Stimulated activated CD8-positive, alpha-beta memory T cell treated with anti-CD3 and anti-CD28 coated beads, Interleukin-7, amount 100 ng/mL, for 24 hours (primary cell): ENCODE measurements at places on chromosomes 12 and 14.
A peak's percentile ranks its signal among the peaks of the same experiment; 100 is the strongest.

GRCh38 chr14:96380735-96381134, 11.2 kb upstream of the AK7 start:
- DNase-seq = no peak

GRCh38 chr12:3137268-3137781, 60.1 kb downstream of the TSPAN9 start:
- DNase-seq = no peak

DNA sequence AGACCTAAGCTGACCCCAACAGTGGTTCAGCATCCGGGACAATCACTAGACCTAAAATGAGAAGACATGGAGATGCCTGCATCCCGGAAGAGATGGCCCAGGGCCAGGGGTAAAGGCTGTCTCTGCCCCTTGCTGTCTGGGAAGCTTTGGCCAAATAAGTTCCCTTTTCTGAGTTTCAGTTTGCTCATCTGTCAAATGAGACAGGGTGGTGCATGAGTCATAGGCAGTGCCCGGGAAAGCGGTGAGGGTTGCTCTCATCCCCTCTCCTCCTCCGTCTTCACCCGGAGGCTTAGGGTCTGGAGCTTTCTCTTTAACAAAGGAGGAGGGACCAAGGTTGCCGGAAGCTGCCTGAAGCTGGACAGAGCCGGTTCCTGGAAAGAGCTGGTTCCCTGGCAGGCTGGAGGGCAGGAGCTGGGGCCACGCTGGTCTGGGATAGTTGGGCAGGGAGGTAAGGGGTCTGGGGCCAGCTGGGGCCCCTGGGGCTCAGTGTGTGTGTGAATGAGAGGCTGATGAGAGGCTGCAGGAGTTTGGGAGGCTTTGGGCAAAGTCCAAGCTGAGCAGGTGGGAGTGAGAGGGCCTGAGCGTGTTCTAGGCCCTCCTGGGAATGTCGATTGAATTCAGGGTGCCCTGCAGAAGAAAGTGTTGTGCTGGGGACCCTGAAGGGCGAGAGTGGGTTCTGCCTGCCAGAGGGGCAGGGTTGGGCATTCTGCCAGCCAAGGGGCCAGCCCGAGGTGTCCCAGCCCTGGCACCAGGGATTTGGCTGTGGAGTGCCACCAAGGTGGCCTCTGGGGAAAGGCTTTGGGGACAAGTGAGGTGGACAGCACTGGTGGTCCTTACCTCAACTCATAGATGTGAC, at the start of gene SDSL:
Gene SDSL, plus strand, starts transcription at position 351 of the 856 bp plus-strand sequence. CDS start 5,603 bp downstream, outside the sequence.
- DNase-seq = no peak

DNA sequence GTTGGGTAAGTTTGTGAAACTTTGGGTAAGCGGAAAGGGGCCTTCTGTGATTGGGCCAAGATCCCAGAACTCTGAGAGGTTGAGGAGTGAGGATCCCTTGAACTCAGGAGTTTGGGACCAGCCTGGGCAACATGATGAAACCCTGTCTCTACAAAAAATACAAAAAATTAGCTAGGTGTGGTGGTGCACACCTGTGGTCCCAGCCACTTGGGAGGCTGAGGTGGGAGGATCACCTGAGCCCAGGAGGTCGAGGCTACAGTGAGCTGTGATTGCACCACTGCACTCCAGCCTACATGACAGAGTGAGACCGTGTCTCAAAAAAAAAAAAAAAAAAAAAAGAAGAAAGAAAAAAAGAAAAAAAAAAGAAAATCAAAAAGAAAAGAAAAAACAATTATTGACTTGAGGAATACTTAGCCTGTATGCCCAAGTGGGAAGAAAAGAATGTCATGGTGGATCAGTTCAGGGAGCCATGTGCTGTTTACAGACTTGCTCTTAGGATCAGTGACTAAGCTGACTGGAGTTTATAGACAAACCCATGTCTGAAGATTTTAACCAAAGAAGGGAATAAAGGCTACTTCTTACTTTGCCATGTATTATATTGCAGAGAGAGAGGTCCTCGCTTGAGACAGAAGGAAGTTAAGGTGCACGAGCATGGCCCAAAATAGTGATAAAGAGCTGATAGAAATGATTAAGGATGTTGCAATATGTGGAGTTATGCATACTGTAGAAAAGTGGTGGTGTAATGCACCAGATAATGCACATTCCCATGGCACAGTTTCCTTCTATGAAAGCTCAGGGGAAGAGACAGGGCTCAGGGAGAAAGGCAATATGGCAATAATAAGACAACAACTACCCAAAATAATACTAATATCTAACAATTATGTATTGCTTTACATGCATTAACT, 881 bp downstream of the HSD17B6 start:
- DNase-seq = no peak

- DNase-seq = no peak
These were observed 246.6 kb upstream of the LRFN5 start for GRCh38 chr14:41360126-41360525.

DNA sequence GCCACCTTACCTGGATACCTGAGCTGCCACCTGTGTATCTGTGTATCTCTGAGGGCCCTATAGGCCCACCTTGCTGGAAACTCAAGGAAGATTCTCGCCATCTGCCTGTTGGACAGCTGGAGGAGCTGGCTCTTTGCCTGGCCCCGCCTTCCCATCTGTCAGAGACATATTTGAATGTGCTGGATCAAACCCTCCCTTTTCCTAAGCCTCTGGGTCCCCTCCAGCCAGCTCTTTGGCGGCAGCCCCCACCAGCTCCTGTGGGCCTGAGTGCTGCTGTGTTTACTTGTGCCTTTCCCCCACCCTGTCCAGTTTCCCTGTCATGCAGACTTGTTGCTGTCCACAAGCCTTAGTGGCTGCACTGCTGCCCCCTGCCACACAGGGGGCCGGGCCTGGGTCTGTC, 55.9 kb upstream of the SRSF5 start:
- DNase-seq = no peak

GRCh38 chr14:106564058-106564643, 1037.8 kb downstream of the TMEM121 start:
- DNase-seq = peak; percentile 43

DNA sequence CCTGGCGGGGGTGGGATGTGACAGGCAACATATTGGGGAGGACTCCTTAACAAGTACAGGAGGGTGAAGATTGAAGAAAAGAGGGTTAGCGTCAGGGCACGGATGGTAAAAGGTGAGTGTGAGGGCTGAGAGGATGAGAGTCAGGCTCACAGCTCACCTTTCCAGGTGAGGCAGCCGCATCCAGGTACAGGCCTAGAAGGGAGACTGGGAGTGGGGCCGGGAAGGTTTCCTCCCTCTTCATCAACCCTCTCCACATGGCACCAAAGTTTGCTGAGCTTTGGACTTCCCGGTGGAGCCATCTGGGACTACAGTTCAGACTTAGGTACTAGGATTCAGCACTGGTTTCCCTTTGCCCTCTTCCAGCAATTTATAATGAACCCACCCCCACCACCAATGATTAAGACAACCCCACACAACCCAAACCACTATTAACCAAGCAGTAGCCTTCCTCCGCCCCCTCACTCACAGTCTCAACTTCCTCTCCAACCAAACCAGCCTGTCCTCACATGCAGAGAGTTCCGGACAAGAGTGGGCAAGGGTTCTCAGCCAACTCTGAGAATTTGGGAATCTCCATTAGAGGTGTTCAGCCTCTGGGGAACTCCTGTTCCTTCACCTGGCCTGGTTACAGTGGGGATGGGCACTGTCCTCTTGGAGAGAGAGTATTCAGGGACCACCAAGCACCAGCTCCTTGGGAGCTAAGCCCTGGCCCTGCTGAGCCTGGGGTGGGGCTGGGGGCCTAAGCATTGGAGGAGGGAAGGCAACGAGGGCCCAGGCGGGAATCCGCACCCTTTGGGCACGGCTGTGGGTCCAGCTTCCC, 2.4 kb upstream of the HOXC4 start:
- DNase-seq = no peak

GRCh38 chr12:18808221-18808620, 70.3 kb downstream of the CAPZA3 start:
- no peak for DNase-seq

DNA sequence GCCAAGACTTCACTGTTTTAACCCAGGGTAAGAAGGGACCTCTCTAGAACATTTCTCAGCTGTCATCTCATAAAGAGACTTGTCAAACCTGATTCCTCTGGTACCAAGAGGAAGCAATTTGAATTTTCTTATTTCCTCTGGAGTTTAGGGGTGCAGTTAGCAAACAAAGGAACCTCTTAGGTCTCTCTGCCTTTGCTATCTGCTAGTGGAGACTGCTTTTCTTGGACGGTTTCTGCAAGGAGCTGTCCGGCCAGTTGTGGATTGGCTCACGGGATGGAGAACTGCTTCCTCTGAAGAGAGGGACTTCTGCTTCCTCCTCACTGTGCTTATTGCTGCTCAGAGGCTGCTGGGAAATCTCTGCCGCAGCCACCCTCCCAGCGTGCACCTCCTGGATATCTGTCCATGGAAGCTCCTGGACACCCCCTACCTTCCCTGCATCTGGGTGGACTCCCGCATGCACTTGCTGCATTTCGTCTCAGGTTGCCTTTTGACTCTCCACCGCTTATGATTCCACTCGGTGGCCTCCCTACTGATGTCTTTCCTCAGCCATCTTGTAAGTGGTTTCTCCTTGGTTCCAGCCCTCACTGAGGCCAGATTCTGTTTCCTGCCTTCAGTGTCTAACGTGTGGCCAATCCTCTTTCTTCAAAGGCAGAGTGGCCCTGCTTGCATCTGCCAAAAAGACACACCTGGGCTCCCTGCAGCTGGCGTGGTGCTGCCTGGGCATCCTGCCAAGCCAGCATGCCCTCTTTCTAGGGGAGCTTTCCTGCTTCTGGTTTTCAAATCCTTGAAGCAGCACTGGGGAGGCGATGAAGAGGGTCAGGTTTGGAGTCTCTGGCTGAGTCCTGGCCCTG, 187.3 kb downstream of the CHST11 start:
- no peak for DNase-seq

DNA sequence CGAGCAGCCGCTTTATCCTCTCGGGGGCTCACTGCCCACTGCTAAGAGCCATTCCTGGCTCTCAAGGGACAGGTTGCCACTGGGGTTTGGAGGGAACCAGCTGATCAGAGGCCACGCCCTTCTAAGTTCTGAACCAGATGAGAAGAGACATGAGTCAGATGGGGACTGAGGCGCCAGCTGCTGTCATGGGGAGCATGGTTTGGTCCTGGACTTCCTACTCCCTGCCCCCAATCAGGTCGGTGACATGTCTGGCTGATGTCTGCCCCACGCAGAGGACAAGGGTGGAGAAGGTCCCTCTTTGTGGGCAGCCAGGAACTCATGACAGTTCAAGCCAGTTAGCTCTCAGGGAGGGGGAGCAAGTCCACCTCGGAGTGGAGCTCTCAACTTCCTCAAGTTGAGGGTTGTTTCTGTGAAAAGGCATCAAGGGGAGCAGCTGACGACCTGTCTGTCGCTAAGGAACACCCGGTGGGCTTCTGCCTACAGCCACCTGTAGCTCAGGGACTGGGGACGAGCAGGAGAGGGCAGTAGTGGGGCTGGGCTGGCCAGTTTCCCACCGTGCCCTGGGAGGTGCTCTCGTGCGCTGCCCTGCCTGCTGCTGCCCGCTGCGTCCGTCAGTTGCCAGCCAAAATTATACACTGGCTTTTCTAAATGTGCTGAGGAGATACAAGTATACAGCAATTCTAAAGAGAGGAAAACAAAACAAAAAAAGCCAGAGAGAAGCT, 20.5 kb downstream of the PSMC1 start:
- no peak for DNase-seq
